ENCODE measurements at places on chromosomes 2 and 18. TPM values are rescaled to one million over a fixed set of nuclear protein-coding genes. Genes with fewer than 3 reads are reported as not detected.

MBOAT2 gene
- total RNA-seq, result 3.2 TPM

STAT4 gene
- total RNA-seq, result 166 TPM

NEU2 gene
- not detected for total RNA-seq

ZBTB7C gene
- 0.53 TPM for total RNA-seq

POTEC gene
- total RNA-seq, result not detected

SLC5A7 gene
- total RNA-seq, result not detected

SERPINB7 gene
- not detected for total RNA-seq

GPAT2 gene
- 5.2 TPM for total RNA-seq

SPR gene
- 0.31 TPM for total RNA-seq

KCNG3 gene
- total RNA-seq, result 0.07 TPM

BUB1 gene
- 85.8 TPM for total RNA-seq

TMEM17 gene
- total RNA-seq, result not detected

NGEF gene
- 0.12 TPM for total RNA-seq

NT5C1B gene
- total RNA-seq, result not detected

SFXN5 gene
- 8.0 TPM for total RNA-seq

ASB18 gene
- total RNA-seq, result not detected

MC5R gene
- total RNA-seq, result not detected

SP140 gene
- 86.4 TPM for total RNA-seq

CD207 gene
- total RNA-seq, result not detected

MAPRE3 gene
- 1.8 TPM for total RNA-seq

LONRF2 gene
- total RNA-seq, result 0.03 TPM

GRP gene
- total RNA-seq, result not detected

NDUFV2 gene
- total RNA-seq, result 157 TPM

ABCG5 gene
- total RNA-seq, result not detected

HOXD9 gene
- total RNA-seq, result not detected

TRIM43 gene
- total RNA-seq, result not detected

LRRC30 gene
- not detected for total RNA-seq

DLGAP1 gene
- not detected for total RNA-seq

USP34 gene
- 91.1 TPM for total RNA-seq

CFAP65 gene
- total RNA-seq, result not detected

LIPG gene
- total RNA-seq, result 0.39 TPM

CCDC68 gene
- total RNA-seq, result not detected

FTCDNL1 gene
- 2.4 TPM for total RNA-seq

RBM44 gene
- total RNA-seq, result 1.1 TPM

ATP8B1 gene
- total RNA-seq, result not detected

TMEM169 gene
- total RNA-seq, result 3.0 TPM

TMX3 gene
- total RNA-seq, result 53.6 TPM

CPLX4 gene
- total RNA-seq, result not detected

GRB14 gene
- total RNA-seq, result not detected

TUBA4B gene
- total RNA-seq, result not detected

DYSF gene
- 0.12 TPM for total RNA-seq

LYPD6 gene
- total RNA-seq, result not detected

SPTBN1 gene
- 204 TPM for total RNA-seq
